M059J (cell line): ENCODE measurements at places on chromosomes 12 and 14. TPM values are rescaled to one million over a fixed set of nuclear protein-coding genes. Genes with fewer than 3 reads are reported as not detected.

- DNase-seq: no peak
These were observed 65.5 kb downstream of the FBXO33 start for GRCh38 chr14:39366460-39367386.

- DNase-seq: no peak
These were observed 25.6 kb upstream of the CPNE8 start for GRCh38 chr12:38930990-38931389.

DNA sequence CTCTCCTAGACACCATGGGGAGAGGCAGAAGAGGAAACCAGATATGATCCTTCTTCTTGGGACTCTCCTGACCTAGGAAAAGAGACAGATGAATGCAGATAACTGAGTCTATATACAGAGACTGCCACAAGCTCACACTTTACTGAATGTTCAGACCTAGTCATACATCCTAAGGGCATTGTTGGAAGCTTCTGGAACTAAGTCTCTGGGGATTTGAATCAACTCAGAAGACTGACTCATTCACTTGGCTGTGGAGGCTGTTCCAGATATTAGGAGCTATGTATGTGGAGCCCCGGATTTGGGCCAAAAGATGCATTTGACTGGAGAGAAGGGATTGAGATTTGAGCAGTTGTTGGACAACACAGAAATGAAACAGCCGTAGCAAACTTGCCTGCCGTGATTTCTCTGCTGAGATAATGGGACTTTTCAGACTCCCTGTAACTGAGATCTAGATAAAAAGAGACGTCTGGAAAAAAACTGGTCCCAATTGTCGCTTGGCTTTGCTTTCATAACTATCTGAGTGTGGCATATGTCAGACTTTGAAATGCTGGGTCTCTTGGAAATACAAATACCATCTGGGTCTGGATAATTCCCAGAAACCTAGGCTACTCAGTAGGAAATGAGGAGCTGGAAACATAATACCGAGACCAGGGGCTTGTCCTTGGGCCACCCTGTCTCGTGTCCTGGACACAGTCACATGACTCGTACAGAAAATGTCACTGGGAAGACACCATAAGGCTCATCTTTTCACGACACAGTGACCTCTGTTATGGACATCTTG lies 396.8 kb downstream of the NUAK1 start:
- DNase-seq: peak; percentile 81

DNA sequence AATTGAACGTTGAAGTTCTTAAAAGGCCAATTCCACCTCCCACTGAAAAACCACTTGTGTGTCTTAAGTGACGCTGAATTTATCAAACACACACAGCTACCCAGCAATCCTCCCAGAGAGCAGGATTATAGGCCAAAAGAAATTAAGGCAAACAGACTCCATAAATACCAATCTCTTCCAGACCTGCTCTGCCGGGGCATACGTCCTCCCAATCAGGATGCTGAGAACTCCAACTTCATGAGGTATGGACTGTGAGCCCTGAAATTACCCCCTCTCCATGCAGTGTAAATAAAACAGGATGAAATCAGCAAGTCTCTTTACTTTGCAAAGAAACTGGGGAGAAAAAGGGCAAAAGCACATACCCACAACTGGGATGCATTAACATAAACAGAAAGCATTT lies 265.2 kb downstream of the KSR2 start:
- DNase-seq: no peak

- DNase-seq: no peak
These were observed 165.5 kb downstream of the KIF21A start for GRCh38 chr12:39277416-39277815.

DNA sequence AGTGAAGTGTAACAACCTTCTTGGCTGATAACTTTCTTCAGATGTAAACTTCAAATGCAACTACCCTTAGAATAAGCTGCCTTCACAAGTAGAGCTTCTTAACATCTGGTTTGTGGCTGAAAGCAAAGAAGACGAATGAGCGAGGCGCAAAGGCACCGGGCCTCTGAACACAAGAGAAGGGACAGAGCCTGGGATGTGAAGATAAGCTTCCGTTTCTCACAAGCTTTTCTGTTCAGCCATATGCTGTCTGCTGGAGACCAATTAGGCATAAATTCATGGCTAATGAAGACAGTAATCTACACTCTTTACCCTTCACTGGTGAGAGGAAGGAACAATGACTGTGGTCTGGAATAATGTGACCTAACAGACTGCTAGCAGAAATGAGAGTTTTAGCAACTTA lies 195.2 kb downstream of the ATXN7L3B start:
- DNase-seq: no peak

GRCh38 chr12:111037047-111037446 lies 116.7 kb upstream of the MYL2 start:
- no peak for DNase-seq

GRCh38 chr14:91946622-91947474 lies 646 bp downstream of the FBLN5 start:
- DNase-seq: no peak

DNA sequence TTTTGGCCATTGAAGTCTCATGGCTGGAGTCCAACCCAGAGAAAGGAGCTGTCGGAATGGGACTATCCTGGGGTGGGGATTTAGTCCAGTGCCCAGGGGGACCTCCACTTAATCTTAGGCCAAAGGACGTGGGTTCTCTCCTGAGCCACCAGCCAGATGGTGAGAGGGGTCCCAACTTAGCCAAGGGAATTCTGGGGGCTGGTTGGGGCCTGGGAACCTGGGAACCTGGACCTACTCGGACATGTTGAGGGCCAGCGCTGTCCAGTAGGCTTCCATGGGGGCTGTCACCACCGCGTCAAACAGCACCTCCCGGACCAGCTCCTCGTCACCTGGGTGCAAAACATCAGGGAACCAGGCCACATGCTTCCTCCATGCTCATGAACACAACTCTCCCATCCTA lies 33.4 kb downstream of the LRTM2 start:
- no peak for DNase-seq

The WDR20 gene
- 7.9 and 13.3 TPM in 2 replicates for total RNA-seq

The PTPRQ gene
- 0.22 and 0.27 TPM in 2 replicates for total RNA-seq

DNA sequence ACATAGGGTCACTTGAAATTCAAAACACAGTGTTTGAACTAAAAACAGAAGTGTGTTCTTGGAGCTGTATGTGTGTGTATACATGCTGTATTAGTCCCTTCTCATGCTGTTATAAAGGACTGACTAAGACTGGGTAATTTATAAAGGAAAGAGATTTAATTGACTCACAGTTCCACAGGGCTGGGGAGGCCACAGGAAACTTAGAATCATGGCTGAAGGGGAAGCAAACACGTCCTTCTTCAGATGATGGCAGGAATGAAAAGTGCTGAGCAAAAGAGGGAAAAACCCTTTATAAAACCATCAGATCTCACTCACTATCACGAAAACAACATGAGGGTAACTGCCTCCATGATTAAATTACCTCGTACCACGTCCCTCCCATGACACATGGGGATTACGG lies 224.1 kb downstream of the BCAT1 start:
- DNase-seq: no peak

GRCh38 chr12:49762468-49762847 lies 21.1 kb downstream of the TMBIM6 start:
- DNase-seq: no peak

- no peak for DNase-seq
These were observed 28.3 kb upstream of the INF2 start for GRCh38 chr14:104661086-104661485.

DNA sequence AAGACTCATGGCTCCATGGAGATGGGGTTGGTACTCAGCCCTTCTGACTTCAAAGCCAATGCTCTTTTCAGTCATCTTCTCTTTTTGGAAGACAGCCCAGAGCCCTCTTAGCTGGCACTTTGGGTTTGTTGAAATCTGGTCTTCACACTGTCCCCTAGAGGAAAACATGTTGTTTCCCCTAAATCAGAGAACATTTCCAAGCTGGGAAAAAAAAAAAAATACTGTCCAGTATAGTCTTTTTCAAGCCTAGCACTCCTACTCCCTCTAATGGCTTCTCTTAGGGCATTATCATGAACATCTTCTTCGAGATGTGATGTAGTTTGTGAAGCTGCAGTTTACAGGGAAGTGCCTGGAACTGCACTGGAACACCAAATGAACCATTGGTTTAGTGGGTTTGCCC lies 3.0 kb upstream of the ZC3H14 start:
- DNase-seq: peak; percentile 61
